Right lobe of liver (tissue), 6 donors: ENCODE measurements at places on chromosomes 3 and 15. TPM values are rescaled to one million over a fixed set of nuclear protein-coding genes. Genes with fewer than 3 reads are reported as not detected.

CBLB gene
- total RNA-seq = 18.9 TPM

DNA sequence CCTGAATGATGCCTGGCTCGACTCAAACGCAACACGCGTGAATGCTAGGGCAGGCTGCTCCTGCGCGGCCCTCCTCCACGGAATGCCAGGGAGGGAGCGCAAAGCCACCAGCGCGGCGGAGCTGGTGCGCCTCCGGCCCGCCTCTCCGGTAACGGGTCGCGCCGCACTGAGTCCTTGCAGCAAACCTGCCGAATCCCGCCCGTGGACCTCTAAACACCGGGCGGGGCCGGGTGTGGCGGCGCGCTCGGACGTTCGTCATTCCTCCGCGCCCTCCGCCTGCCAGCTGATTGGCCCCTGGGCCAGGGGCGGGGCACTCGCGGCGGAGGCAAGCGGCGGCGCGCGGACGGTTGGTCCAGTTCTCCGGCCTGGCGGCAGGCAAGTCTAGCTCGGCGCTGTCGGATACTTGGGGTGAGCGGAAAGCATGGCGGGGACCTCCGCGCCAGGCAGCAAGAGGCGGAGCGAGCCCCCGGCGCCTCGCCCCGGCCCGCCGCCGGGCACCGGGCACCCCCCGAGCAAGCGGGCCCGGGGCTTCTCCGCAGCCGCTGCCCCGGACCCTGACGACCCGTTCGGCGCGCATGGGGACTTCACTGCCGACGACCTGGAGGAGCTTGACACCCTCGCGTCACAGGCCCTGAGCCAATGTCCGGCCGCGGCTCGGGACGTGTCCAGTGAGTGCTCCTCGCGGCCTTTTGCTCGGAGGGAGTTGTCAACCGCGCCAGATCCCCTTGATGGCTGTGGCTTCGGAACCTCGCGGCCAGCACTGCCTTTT, at the start of gene ATRIP:
Gene ATRIP, plus strand, starts transcription at position 313 of the 769 bp plus-strand sequence. Its CDS starts 109 bp downstream, at position 422.
- DNase-seq = peak; percentile 93

DNA sequence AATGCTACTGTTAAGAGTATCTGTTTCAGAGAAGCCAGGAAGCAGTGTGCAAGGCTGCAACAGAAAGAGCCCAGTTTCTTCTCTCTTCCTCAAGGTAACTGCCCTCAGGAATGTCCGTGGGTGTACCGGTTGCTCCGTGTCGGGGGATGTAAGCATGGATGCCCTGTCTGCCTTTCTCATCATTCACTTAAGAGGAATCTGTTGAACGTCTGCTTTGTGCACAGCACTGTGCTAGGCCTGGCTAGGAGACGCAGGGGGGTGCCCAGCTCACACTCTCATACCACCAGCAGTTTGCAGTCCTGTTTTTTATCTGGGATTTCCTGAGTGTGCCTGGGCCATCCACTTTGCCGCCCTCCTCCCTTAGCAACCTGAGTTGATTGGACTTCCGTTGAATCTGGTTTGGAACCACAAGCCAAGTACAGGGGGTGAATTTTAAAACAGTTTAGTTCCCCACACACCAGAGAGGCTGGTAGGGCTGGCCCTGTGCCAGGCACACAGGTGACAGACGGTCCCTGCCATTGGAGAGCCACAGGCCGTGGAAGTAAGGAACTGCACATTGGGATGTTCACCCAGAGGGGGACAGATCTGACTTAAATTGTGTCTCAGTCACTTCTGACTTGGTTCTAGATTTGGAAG, 11.2 kb downstream of the BOC start:
- no peak for DNase-seq

DNA sequence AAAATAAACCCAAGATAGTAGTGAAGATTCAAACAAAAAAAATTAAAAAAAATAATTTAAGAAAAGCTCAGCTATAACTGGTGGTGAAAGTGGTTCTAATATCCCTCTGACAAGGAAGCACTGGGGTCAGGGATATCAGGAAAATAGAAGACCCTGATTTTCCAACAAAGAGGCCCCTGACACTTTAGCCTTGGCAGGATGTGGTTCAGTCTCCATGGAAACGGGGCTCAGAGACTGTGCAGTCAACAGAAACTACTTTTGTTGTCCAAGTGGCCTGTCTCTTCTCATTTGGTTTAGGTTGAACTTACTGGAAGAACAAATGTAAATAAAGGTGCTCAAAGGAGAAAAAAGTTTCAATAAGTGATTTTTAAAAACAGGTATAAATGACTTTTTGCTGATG, 27.2 kb downstream of the INTS14 start:
- no peak for DNase-seq

DNA sequence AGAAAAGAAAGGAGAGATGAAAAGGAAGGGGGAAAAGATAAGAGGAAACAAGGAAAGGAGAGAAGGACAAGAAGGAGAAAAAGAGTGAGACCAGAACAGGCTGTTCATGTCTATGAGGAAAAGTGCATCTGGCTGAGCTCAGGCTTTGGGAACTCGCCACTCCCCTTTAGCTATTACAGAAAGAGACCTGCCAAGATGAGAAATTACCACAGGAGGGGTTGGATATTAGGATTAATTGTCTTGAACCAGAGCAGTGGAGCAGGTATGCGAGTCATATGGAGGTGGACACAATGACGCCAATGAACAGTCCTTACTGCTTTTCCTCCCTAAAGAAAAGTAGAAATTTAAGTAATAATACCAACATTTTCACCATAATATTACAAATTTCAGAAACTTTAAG, 577.0 kb upstream of the ARRDC4 start:
- DNase-seq = no peak

DNA sequence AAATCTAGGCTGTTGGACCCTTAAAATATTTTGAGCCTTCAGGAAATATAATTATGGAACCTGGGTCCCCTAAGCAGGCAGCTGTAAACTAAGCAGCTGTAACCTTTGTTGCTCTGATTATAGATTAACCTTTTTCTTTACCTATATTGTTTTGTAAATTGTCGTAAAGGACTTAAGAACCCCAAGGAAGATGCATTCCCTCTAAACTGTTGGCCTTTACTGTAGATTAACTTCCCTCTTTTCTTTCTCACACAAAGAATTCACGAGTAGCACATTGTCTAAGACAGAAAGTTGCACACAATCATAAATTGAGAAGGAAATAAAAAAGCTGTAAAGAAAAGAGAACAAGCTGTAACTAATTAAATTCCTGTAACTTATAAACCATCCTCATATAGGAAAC, 877.3 kb downstream of the ROBO2 start:
- DNase-seq = no peak
